Stimulated activated CD8-positive, alpha-beta memory T cell treated with anti-CD3 and anti-CD28 coated beads, Interleukin-7, amount 100 ng/mL, for 1 hour (primary cell): ENCODE measurements at places on chromosomes 16 and 17.

DNA sequence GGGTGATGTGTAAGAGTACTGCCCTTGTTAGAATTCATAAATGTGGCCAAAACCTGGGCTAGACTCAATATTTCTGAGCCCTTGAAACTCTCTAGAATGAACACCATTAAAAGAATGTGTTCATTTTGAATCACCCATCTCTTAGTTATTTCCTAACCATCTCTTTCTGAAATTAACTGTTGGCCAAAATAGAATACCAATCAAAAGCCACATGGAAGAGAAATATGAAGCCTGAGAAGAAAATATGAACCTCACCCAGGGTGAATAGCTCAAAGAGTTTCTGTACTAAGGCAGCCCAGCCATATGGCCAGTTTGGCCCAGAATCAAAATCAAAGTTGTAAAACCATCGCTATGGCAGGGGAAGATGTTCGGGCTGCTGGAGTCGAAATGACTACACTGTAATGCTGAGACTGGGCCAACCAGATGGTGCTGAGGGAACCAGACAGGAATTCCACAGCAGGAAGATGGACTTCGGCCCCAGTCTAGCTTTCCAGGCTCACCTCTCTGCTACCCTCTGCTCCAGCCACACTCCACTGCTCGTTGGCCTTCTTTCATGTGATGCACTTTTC is 154.3 kb upstream of the ZFHX3 start:
- DNase-seq: no peak

DNA sequence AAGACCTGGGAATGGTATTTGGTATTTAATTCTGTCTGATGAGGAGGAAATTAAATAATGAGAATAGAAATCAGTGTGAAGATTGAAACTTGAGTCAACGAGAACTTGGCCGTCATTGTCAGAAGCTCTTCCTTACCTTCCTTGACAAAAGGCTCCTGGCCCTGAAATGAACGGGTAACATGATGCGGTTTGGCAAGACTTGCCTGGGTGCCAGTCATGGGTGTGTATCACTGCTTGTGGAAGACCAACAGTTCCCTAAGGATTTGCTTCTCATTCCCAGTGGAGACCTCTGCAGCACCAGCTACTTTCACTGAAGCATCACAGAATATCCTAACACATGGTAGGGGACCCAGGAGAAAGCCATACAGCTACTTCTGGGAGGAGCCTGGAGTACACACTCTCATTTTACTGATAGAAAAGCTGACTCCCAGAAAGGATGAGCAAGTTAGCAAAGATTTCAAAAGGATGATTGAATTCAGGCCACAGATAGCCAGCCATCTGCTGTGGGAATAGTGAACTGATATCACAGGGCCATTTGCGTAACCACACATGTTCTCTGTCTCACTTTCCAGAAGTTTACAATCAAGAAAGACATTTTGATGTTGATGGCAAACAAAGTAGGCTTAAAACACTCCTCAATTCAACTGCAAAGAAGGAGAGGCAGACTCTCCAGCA is 258.1 kb upstream of the SALL1 start:
- no peak for DNase-seq

GRCh38 chr17:33789658-33790057 is 465.4 kb upstream of the CCL2 start:
- DNase-seq: no peak

- no peak for DNase-seq
These were observed 34.3 kb upstream of the RPRML start for GRCh38 chr17:47013341-47013740.

DNA sequence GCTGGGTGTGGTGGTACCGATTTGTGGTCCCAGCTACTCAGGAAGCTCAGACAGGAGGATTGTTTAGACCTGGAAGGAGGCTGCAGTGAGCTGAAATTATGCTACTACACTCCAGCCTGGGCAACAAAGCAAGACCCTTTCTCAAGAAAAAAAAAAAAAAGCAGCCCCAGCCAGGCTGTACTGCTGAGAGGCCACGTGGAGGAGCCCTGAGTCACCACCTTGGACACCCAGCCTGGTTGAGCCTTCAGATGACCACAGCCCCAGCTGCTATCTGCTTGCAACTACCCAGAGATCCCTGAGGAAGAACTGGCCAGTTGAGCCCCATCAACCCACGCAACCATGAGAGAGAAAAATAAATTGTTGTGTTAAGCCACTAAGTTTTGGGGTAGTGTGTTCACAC is 23.6 kb upstream of the GPRC5C start:
- no peak for DNase-seq

DNA sequence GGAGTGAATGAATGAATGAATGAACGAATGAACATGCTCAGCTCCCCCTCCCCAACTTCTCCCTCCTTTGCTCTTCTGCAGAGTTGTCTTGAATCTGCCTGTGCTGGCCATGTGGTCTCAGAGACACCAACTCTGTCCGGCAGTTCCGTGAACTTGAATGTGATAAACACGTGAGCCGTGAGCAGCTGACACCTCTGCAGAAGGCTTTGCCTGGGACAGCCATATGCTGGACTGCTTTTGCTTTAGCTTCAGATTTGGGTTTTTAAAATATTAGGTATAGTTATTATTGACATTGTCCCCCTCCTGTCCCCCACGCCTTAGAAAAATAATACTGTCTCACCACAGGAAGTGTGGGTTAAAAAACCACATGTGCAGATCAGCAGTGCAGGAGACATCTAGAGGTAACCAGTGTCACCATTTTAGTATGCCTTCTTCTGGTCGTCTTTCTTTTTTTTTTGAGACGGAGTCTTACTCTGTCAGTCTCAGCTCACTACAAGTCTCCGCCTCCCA is 83.8 kb downstream of the ABCC1 start:
- DNase-seq: no peak
